AG09309 (cell line): ENCODE measurements at places on chromosomes 1 and 21.

DNA sequence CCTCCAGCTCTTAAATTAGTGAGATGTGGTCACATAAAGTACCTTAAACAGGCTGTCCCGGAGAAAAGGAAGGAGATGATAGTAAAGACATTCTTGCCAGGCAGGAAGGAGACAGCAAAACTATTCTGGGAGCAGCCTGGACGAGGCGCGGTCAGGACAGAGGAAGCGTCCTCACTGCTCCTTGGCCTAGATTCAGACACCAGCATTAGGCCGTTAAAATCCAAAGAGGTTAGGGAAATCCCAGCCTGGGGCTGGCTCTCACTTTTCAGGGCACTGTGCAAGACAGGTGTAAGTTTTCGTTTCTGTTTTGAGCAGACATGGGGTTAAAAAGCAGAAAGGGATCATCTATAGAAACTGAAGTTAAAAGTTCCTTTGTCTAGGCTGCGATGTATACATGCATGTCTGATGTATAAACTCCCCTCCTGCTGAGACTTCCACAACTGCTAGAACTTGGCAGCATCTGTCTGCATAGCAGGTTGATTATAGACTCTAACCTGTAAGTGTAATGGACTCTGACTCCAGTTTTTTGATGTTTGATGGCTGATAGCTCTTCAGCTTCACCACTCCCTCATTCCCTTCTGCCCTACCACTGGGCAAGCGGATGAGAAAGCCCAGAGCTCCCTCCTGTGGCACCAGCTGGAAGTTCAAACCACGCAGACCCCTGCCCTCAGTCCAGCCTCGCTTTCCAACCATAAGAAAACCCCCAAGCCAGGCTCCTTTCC, 21.5 kb downstream of the STPG1 start:
- no peak for DNase-seq

DNA sequence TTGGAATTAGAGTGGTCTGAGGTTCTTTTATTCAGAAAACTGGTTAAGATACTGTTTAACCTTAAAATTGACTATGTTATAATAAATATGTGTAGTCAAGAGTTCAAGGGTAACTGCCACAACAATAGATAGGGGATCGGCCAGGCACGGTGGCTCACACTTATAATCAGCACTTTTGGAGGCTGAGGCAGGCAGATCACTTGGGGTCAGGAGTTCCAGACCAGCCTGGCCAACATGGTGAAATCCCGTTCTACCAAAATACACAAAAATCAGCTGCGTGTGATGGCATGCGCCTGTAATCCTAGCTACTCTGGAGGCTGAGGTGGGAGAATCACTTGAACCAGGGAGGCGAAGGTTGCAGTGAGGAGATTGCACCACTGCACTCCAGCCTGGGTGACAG, 39.5 kb downstream of the PDC start:
- no peak for DNase-seq

GRCh38 chr1:56626546-56626945, 18.6 kb upstream of the PRKAA2 start:
- peak; percentile 35 for DNase-seq

GRCh38 chr21:27079636-27080240, 112.8 kb upstream of the ADAMTS5 start:
- no peak for DNase-seq

DNA sequence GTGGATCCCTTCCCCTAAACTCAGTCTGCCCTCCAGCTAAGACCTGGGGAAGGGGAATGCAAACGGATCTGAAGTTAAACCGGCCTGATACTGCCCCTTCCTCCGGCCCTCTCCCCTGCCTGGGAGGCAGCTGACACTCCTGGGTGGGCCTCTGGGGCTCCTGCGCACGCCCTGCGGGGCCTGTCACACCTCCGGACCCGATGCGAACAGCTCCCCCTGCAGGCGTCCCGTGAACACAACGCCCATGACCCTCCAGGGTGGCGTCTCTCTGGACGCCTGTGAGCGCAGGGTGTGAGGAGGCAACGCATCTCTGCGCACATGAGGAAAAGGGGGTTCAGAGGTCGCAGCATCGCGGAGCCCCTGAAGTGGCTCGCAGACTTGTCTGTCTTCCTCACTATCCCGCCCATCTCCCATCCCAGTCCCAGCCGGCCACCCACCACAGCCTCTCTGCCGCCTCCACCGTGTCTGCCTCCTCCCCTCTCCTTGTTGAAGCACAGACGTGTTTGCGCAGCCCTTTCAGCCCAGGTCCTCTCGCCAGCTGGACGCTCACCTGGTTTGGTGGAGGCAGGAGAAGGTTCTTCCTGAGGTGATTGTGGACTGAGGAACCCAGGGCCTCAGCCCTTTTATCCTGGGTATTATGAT, 421 bp upstream of the LCE3A start:
- no peak for DNase-seq

DNA sequence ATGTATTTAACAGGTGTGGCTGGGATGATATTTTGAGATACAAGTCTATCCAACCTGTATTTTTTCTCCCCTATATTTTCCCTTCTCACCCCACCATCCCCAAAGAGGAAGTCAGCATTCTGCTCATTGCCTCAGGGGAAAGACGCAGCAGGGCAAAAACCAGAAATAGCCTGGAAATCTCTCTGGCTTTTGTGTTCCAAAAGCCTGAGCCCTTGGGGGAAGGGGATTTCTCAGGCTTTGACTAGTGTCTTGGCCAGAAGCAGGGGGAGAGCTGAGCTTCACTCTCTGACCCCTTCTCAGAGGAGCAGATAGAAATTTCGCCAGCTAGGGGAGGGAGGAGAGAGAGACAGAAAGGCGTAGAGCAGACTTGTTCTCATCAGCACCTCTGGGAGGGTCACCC, 244.7 kb downstream of the RRAGC start:
- no peak for DNase-seq

DNA sequence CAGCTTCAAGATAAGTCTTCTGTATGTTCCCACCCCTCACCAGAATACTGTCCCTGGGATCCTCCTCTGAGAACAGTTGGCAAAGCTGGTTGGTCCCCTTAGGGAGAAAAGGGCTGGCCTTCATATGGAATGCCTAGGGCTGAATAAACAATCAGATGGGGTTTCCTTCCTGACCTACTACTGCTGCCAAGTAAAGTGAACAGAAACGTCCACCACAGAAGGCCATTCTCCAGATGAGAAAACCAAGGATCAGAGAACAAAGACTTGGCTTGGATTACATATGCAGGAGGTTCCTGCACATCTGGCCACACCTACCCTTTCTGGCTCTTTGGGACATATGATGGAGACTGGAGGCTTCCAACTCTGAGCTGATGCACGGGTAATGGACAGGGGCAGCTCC, 194.5 kb downstream of the HIVEP3 start:
- no peak for DNase-seq

- DNase-seq = no peak
Observed at GRCh38 chr1:216054600-216054999, 368.6 kb downstream of the USH2A start.

DNA sequence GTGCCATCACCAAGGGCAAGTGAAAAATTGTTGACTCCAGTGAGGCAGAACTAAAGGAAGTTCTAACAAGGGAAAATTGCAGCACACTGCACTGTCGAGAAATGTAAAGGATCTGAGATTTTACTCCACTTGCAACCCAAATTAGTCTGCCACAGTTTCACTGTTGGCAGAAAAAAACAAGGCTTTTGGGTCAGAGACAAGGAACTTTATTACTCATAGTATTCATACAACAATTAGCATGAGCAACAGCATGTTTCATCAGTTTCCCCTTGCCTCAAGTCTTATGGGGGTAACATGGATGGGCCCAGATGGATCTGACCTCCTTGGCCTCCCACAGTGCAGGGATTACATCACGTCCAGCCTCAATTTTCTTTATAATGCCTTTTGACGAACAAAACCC, 125.3 kb downstream of the LTN1 start:
- peak; percentile 13 for DNase-seq

DNA sequence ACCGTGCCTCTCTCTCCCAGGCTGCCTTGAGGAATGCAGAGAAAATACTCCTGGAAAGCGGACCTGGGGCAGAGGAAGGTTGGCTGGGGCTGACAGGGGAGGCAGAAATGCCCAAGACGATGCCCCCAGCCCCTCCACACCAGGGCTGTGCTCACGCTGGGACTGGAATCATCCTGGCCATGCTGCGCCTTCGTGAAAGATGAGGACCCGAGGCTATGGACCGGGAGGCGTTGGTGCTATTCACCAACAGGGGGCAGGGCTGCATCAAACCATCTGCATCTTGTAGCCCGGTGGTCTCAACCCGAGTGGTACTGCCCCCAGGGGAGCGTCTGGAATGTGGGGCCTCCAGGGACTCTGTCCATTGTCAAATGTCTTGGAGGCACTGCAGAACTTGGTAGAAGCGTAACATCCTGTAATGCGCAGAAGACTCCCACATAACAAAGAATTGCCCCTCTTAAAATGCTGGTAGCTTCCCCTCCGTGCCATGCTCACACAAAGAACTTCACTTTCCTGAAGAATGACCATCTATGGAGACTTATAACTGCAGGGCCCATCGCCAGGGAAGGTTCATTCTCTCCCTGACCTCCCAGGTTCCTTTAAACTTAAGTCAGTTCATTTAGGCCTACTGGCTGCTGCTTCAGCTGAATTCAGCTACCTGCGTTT, 251.2 kb downstream of the RRAGC start:
- no peak for DNase-seq

GRCh38 chr1:38250356-38250755, 203.8 kb upstream of the POU3F1 start:
- no peak for DNase-seq

GRCh38 chr1:44408212-44408582, 3.1 kb downstream of the RNF220 start:
- no peak for DNase-seq

DNA sequence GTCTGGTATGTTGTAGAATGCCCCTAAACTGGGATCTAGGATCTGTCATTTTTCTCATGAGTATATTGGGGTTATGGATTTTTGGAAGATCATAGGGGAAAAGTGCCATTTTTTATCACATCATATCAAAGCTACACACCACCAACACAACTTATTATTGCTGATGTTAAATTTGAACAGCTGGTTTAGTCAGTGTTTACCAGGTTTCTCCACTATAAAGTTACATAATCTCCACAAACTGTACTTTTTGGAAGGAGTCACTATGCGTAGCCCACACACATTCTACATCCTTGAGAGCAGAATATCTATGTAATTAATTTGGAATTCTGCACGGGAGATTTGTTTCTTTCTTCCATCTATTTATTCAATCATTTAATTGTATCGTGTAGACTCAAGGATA, 35.2 kb downstream of the RC3H1 start:
- no peak for DNase-seq

DNA sequence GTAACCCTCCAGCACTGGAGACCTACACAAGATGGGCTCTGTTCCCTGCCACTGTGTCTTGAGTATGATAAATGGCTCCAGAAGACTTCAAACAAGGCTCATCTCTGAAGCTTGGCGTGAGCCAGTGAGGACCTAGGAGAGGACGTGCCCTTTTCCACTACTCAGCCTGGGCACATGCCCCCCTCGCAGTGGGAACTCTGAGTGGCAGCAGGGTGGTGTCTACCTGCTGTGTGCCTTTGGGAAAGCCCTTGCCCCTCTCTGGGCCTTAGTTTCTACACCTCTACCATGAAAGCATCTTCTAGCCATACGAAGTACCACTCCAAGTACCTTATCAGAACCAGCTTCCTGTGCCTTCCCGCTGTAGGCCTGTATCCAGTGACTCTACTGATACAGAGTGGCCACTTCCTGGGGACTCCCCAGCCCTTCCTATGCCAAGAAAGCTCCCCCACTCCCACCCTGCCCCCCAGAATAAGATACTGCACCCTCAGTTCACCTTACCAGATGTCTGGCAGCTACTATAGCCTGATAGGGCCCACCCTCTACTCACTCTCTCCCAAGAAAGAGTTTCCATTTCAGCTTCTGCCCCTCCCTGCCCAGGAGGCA, 3.1 kb upstream of the MOB3C start:
- DNase-seq = no peak

DNA sequence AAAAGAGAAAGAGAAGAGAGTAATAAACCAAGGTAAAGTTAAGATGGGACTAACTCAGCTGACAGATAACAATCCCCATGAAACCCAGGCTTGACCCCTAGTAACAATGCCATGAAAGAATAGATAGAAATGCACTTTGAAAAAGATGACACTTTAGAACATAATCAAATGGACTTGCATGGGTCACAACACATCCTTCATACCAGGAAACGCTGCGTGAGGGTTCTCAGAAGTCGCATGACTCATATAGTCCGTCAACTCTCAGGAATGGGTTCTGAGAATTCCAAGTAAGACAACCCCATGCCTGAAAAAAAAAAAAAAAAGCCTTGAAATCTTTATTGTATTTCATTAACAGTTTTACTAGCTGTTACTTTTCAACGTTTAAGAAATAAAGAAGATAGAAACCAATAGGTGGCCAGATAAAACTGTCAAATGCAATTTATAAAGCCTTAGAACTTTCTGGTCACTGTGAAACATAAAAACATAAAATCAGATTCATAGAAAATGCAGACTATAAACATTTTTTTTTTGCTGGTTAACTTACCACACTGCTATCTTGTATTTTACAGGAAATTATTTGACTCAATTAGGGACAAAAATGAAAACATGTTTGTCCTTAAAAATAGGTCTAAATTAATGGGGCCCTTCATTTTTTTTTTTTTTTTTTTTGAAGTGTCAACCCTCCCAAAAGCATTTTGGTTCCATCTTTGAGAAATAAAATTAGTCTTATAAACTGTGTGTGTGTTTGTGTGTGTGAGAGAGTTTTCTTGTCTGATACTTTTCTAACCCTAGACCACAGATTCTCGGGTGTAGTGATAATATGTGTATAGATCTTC, 202.1 kb downstream of the NCAM2 start:
- peak; percentile 57 for DNase-seq

DNA sequence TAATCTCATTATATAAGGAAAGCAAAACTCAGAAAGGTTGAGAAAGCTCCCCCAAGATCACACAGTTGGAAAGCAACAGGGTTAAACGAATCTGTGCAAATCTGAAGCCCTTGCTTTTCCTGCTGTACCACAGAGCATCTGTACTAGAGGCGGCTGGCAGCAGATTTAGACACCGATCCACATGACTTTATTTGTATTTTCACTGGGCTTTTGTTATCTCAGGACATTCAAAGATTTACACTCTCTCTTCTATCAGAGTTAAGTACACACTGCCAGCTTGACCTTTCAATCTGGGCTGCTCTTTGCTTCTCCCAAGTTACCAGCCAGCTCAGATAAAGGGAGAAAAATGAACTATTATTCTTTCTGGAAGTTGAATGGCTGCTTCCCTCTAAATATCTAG, 146.6 kb downstream of the FAM78B start:
- DNase-seq = no peak

- peak; percentile 90 for DNase-seq
Observed at GRCh38 chr1:45686288-45687013, at the start of gene GPBP1L1. GPBP1L1 (minus strand) TSS chr1:45686533; CDS start chr1:45659087, 27,446 bp downstream.

GRCh38 chr1:220139966-220140365, 46.0 kb downstream of the IARS2 start:
- DNase-seq = no peak

GRCh38 chr1:91844862-91845528, 41.0 kb downstream of the TGFBR3 start:
- peak; percentile 98 for DNase-seq

- no peak for DNase-seq
Observed at GRCh38 chr1:25619101-25619890, 2.7 kb downstream of the MAN1C1 start.

GRCh38 chr21:41183575-41183974, 15.6 kb downstream of the BACE2 start:
- no peak for DNase-seq

GRCh38 chr1:226125097-226125630, 61.4 kb downstream of the ACBD3 start:
- no peak for DNase-seq

GRCh38 chr1:117467336-117467735, 100.1 kb downstream of the MAN1A2 start:
- no peak for DNase-seq

- DNase-seq = no peak
Observed at GRCh38 chr1:178530037-178530402, 17.1 kb downstream of the TEX35 start.
